ENCODE measurements at places on chromosomes 6 and 20. TPM values are rescaled to one million over a fixed set of nuclear protein-coding genes. Genes with fewer than 3 reads are reported as not detected.

GCNT2 gene
- 0.74 TPM for total RNA-seq

C4B gene
- 6.3 TPM for total RNA-seq

IDH3B gene
- total RNA-seq = 132 TPM

NCR2 gene
- total RNA-seq = not detected

TRIM31 gene
- not detected for total RNA-seq

EPHA7 gene
- not detected for total RNA-seq

ZNF311 gene
- total RNA-seq = not detected

HNF4A gene
- total RNA-seq = 7.4 TPM

GSTA3 gene
- not detected for total RNA-seq

AVP gene
- not detected for total RNA-seq

BPIFB4 gene
- total RNA-seq = not detected

Measured in HCT116 (cell line).